ENCODE measurements at places on chromosomes 7 and 10.

DNA sequence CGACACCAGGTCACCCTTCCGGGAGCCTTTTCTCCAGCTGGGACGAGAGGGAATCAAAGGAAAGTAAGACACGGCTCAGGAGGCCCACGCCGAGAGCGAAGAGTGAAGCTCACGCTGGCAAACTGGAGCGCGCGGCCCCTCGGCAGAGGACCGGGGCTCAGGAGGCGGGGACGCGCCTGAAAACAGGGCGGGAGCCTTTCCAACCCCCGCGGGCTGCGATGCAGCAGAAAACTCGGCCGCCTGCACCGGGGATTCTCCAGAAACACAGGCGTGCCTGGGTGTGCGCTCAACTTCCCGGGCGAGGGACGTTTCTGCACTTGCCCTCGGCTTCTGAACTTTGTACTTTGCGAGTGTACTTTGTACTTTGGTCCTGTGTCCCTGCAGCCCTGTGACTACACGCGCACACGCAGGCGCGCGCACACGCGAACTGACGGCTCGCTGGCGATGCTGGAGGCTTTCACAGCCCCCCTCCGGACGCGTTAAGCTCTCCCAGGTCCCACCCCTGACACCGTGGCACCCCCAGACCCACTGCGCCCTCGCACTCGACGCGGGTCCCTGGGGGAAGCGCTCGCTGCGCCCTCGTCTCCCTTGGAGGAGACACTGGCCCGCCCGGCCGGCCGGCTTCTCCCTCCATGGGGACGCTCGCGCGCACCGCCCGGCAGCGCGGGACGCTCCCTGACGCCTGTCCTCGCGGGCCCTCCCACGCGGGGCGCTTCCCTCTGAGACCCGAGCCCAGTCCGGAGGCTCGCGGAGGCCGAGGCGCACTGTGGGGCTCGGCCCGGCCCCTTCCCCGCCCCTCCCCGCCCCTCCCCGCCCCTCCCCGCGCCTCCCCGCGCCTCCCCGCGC lies 588 bp upstream of the PAOX start:
- DNase-seq, result no peak

GRCh38 chr10:85927952-85928665 lies 438.5 kb downstream of the GRID1 start:
- no peak for DNase-seq

GRCh38 chr7:6151994-6152735 lies 120.3 kb downstream of the CYTH3 start:
- no peak for DNase-seq

DNA sequence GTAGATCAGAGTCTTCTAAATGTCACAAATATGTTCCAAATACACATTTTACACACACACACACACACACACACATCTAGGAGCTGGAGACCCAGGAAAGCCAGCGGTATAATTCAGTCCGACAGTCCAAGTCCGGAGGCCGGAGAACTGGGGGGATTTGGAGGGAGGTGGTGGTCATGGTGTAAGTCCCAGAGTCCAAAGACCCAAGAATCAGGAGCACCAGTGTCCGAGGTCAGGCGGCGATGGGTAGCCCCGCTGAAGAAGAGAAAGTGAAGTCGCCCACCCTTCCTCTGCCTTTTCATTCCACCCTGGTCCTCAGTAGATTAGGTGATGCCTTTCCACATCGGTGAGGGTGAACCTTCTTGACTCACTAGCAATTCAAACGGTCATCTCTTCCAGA lies 154.8 kb downstream of the CAMK1D start:
- DNase-seq, result no peak

DNA sequence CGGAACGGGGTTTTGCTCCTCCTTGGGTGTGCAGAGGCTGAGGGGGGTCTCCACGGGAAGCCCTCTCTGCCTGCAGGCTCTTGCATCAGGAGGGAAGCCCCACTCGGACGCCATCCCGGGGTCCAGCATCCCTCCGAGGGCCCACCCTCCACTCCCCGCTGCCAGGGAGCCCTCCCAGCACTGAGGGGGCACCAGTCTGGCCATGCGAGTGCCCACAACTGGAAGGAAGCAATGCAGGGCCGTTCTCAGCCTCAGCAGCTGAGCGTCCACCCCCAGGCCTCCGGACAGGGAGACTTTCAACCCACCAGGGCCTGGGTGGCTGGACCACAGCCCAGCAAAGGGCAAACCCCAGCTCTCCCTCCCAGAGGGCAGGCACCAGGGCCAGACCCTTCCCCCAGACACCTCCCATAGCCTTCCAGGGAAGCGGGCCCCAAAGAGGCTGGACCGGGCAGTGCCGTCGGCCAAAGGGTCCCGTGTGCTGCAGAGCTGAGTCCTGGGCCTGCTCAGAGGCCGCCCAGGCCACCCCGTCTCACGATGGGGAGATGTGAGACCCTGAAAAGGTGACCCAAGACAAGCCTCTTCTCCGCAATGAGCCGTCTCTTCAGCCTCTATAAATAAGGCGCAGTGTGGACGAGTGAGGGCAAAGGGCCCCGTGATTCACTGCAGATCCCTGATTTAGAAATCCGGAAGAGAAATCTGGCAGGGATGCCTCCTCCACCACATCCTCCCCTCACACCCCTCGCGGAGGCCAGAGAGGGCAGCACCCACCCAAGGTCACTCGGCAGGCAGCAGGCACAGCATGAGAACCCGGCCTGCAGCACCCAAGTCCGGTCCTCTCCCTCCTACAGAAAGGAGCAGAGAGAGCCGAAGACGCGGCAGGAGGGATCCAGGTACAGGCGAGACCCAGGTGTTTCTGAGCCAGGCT lies 81.9 kb upstream of the DNAAF5 start:
- DNase-seq, result no peak

DNA sequence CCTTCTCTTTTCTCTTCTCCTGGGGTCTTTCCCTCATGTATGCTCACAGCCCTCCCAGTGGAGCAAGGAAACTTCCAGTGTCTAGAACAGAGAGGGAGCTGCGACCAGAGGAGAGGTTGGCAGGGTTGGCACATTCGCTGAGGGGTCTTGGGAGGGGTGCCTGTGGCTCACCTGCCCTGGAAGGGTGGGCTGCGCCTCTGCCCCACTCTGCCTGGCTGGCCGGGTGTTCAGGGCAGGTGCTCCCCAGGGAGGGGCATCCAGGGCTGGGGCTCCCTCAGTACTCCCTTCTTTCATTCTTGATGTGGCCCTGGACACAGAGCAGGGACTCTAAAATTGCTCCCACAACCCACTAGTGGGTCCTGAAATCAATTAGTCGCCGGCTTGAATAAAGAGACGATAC lies 16.9 kb downstream of the SHH start:
- no peak for DNase-seq

- DNase-seq, result no peak
Measured at GRCh38 chr7:8434290-8435002, 1.0 kb downstream of the NXPH1 start.

GRCh38 chr7:100488333-100489095 lies 4.8 kb downstream of the NYAP1 start:
- no peak for DNase-seq

- DNase-seq, result no peak
Measured at GRCh38 chr7:130814778-130815335, 80.8 kb upstream of the KLF14 start.

GRCh38 chr10:6936931-6937330 lies 356.9 kb upstream of the PRKCQ start:
- no peak for DNase-seq

- DNase-seq, result no peak
Measured at GRCh38 chr10:103556383-103557007, 63.0 kb downstream of the NEURL1 start.

DNA sequence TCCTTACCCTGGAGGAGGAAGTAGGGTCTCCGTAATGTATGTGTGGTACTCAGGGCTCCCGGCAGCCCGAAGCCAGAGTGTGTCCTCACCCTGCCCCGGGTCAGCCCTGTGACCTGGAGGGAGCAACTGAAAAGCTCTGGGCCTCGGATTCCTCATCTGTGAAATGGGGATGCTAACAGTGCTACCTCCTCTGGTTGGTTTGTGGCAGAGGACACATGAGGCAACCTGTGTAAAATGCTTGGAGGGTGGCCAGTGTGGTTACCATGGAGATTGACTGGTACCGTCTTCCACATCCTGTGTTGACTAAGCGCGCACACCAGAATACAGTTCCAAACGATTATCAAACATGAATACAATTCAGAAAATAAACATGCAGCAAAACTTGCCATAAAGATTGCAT lies 163.8 kb upstream of the KLF6 start:
- DNase-seq, result peak; percentile 33

DNA sequence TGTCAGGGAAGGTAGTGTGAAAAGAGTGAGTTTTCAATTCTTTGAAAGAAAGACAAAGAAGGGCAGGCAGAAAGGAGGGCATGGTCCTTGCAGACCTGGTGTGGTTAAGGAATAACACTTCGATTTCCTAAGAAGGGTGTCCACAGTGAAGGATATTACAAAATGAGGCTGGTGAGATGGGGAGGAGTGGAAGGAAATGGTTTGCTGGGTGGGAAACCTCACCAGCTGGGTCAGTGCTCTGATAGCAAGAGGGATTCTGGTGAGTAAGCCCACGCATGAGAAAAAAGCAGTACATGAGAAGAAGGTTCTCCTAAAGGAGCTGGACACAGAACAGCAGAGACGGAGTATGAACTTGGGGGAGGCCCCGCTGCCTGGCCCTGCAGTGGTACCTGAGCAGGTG lies 230.6 kb upstream of the PLXNA4 start:
- no peak for DNase-seq

- peak; percentile 69 for DNase-seq
Measured at GRCh38 chr7:25862261-25863004, 289.6 kb upstream of the NFE2L3 start.

DNA sequence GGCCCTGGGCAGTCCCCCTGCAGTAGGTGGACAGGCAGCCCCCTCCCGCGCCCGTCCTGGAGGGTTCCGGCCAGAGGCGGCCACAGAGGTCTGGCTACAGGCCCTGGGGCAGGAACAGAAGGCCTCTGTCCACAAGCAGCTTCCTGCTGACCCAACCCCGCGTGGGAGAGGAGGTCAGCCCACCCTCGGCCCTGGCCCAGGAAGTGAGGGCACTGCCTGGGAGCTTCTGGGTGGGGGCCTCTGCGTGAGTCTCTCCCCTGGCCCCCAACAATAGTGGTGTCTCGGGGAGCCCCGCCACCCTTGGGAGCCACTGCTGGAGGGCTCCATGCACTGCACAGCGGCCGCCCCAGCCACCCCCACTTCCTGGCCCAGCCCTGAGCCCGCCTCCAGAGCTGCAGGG lies 4.7 kb downstream of the MICALL2 start:
- no peak for DNase-seq

- no peak for DNase-seq
Measured at GRCh38 chr7:95897557-95898251, 125.3 kb downstream of the DYNC1I1 start.

DNA sequence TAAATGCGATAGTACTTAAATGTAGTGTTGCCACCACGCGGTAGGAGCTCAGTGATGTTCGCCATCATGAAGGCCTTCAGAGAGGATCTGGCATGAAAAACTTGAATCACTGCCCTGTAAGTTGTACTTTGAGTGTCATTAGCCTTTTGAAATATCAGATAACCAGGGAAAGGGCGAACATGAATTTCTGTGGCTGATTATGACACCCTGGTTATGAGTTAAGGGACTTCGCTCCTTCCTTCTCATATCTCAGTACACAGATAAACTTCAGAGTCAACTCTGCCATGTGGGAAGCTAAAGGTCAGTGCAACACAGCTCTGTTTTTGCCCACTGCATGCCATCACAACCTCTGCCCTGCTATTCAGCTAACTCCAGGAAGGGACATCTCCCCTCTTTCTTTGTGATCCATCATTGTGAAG lies 8.9 kb upstream of the ACSL5 start:
- no peak for DNase-seq

DNA sequence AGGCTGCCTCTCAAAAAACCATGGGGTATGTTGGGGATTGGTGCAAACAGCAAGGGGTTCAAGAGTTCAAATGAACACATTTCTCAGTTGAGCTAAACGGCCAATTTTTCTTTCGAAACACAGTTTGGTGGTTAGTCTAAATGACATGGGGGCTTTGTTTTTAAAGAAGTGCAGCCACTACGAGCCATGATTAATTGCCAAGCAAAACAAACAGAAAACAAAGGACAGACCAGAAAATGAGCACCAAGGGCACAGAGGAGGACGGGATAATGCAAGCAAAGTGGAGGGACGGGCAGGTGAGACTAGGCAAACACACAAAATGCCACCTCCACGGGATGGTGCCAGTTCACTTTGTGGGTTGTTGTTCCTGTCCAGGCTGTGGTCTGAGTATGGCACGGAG lies 64.5 kb upstream of the PDLIM1 start:
- DNase-seq, result no peak

GRCh38 chr10:19921300-19922140 lies 105.3 kb downstream of the PLXDC2 start:
- no peak for DNase-seq

DNA sequence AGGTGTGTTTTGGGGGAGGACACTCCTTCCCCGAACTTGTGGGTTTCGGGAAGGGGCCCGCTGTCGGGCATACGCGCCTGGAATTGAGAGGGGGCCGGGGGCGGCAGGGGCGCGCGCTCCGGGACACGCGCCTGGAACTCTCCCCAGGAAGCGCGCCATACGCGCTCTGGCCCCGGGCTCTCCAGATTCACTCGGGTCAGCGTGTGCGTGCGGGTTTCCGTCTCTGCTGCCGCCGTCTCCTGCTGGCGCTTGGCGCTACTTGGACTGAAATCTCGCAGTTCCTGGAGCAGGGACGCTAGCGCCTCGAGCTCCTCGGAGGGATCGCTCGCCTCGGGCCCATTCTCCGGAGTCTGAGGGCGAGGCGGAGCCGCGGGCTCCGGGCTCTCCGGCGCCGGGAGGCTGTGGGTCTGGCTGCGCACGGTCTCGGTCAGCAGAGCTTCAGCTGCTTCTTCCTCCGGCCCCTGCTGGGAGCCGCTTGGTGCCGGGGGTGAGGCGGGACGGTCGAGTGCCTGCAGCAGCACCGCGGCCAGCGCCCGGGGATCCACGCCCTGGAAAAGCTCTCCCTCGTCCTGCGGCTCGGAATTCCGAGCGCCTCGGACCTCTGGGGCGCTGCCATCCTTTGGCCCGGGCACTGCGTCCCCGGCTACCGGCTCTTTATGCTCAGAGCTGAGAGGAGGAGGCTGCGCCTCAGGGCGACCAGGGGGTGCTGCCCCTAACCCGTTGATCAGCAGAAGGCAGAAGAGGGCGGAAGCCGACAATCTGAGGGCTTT lies 1.1 kb downstream of the VGF start:
- DNase-seq, result no peak

- no peak for DNase-seq
Measured at GRCh38 chr7:148466120-148466519, 124.4 kb upstream of the C7orf33 start.

DNA sequence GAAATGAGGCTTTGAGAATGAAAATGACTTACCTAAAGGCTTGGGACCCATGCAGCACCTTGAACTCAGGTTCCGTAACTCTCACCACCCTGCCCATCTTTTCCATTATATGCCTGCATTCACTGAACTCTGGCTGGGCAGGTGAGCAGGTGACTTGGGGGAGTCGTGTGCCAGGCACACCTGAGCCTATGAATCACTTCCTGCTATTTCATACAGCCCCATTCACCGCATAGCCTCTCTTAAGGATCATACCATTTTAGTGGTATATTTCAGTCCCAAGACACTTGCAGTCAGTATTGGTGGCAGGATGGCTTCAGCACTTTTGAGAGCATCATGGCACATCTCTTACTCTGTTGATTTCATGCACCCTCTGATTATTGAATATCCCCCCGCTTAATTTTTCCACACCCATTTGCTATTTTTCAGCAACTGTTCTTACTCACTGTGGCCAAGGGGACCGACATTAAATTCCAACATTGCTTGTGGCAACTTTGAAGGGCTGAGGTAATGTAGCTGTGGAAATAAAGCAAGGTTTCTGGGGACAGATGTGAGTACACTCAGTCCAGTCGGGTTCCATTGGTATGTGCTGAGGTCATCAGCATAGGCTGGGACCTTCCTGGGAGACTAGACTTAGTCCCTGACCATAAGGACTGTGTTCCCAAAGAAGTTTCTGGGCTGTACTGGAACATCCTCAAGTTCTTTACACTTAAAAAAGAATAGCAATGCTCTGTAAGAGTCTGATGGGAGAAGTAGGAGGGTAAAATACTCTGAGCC lies 39.8 kb upstream of the ZNF438 start:
- DNase-seq, result no peak

All from activated CD4-positive, alpha-beta T cell treated with anti-CD3 and anti-CD28 coated beads for 24 hours (primary cell).